ENCODE measurements at places on chromosomes 11 and 22.

- DNase-seq: peak; percentile 89
These were observed 115.0 kb downstream of the SLC1A2 start for GRCh38 chr11:35304386-35304775.

- DNase-seq: no peak
These were observed 61.0 kb downstream of the ISX start for GRCh38 chr22:35126993-35127392.

GRCh38 chr11:36594316-36594989 lies at the start of gene IFTAP:
IFTAP (plus strand) TSS chr11:36594502; CDS start chr11:36610104, 15,602 bp downstream.
- peak; percentile 93 for DNase-seq

DNA sequence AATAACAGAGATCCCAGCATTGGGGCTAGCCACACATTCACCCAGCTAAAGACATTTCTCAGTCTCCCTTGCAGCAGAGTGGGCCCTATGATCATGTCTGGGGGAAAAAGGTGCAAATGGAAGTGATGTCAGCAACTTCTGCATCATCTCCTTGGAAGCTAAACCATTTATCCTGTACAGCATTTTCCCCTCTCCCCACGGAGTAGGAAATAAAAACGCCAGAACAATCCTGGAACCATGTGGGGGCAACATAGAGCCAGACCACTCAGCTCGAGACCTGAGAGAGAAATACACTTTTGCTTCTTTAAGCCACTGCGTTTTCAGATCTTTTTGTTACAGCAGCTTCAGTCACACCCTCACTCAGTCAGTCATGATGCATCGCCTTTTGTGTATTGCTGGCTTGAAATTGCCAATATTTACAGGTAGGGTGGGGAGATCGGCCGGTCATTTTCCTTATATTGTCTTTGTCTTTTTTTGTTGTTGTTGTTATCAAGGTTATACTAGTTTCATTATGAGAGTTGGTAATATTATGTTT lies 9.1 kb upstream of the RAC2 start:
- no peak for DNase-seq

GRCh38 chr11:13376838-13377237 lies 86.2 kb downstream of the BTBD10 start:
- no peak for DNase-seq

- no peak for DNase-seq
These were observed 123.3 kb downstream of the PAX6 start for GRCh38 chr11:31687861-31688260.

DNA sequence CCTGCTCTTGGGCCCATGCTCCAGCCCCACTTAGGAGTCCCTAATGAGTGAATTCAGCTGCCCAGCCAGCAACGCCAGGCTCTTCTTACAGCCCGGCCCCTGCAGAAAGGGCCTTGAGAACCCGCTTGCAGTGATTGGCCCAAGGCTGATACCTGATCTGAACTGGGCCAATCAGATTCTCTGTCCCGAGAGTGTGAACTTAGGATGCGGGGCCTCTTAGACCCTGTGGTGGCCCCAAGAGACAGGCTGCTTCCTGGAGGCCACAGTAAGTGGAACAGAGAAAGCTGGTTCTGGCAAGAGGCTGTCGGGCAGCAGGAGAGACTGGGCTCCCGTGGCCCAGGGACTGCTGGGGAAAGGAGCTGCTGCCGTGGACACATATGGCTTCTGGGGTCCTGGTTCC lies 11.5 kb downstream of the VSTM5 start:
- DNase-seq: no peak

GRCh38 chr11:67491276-67492068 lies 8.6 kb downstream of the AIP start:
- no peak for DNase-seq

- DNase-seq: no peak
These were observed 161.7 kb downstream of the RAB38 start for GRCh38 chr11:88013508-88014065.

GRCh38 chr11:12430351-12430750 lies 53.0 kb downstream of the PARVA start:
- DNase-seq: peak; percentile 75

- DNase-seq: peak; percentile 85
These were observed 17.5 kb downstream of the ATG16L2 start for GRCh38 chr11:72831521-72832300.

GRCh38 chr11:130188047-130188446 lies 28.5 kb downstream of the ST14 start:
- no peak for DNase-seq

DNA sequence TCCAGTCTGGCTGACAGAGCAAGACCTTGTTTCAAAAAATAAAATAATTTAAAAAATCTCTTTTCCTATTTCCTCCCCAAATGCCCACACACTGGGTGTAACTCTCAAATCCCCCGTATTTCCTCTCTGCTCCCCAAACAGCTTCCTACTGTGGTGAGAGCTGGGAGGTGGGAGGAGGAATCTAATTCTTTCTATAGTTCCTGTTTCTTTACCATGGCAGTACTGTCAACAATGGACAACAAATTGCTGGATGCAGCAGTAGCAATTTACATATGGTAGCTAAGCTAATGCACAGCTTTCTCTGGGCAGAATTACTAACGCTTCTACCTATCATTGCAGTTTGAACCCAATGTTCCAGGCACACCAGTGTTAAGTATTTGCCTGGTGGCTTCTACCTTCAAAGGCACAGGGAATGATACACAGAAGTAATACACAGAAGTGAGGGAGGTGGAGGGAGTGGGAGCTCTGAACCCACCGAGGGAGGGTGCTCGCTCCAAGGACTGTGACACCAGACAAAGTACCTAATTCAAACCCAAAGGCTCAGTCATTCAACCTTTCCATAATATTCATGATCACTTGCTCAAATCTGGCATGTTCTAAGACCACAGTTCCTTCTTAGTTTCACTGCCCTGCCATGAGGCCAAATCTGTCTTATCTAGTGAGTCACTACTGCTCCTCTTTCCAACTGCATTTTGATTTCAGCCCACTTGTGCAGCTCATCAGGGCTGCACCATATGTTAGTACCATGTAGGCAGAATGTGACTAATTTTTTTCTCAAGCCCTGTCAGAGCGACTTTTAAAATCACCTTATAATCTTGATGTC lies 37.9 kb downstream of the CELF1 start:
- DNase-seq: peak; percentile 82

GRCh38 chr22:40289991-40290459 lies 56.3 kb upstream of the ADSL start:
- no peak for DNase-seq

DNA sequence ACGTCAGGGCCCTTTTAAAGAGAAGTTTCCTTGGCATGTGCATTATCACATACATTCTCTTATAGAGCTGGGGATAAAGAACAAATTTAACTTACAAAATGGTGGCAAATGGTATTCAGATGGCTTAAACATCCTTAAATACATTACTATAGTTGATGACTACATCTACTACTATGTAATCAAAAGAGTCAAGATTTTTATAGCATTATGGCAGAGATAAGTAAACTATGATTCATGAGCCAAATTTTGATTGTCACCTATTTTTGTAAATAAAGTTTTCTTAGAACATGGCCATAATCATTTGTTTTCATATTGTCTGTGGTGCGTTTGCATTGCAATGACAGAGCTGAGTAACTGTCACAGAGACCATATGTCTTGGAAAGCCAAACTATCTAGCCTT lies 1188.6 kb upstream of the TENM4 start:
- DNase-seq: no peak

- no peak for DNase-seq
These were observed 68.9 kb downstream of the CSTPP1 start for GRCh38 chr11:47005441-47005840.

- peak; percentile 6 for DNase-seq
These were observed 263.6 kb downstream of the CTTN start for GRCh38 chr11:70661761-70662501.

GRCh38 chr11:69878927-69879728 lies 59.9 kb upstream of the FGF3 start:
- no peak for DNase-seq

DNA sequence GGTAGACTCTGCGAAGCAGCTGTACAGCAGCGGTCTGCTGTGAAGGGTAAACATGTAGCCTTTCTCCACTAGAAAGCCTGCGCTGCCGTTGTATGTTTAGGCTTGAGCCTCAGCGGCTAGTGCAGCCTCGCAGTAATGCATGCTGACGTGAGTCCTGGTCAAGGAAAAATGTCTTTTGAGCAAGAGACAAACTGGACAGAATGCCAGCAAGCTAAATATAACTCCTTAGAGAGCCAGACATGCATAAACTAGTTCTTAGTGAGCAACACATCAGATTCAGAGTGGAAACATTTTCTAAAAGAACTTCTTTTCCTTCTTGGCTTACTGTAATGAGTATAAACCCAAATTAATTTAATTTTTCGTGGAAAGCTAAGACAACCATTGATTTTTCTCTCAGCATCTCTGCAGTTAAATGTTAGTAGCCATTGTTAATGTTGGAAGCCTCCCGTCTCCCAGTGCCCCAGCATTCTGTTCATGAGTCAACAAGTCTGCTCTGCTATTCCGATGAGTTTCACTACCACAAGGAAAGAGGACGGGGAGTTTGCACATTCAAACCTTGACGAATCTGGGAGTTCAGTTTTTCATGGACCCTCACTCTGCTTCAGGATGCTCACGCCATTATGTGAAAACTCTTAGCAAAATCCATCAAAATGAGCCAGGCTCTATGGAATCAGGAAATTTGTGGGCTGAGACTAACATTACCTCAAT lies 51.4 kb downstream of the JAM3 start:
- peak; percentile 94 for DNase-seq
